Activated CD4-positive, CD25-positive, alpha-beta regulatory T cell (primary cell): ENCODE measurements at places on chromosomes 2 and 18.

- no peak for DNase-seq
Measured at GRCh38 chr18:23354625-23355024, 98.5 kb upstream of the RIOK3 start.

DNA sequence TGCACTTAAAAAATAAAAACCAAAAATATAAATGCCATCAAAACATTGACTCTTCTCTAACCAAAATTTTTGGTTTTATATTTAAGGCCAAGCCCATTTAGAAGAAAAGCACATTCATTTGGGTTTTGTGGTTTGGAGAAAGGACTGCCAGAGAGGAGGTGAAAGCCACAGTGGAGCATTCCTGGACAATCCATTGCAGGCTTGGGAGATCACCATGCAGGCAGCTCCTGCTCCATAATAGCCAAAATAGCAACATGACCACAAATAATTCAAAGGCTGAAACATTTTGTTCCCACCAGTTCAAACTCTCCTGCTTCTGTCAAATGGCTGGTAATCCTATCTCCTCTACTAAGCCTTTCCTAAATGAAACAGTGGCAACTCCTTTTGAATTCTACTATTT is 73.5 kb downstream of the GALNT3 start:
- DNase-seq = no peak

- no peak for DNase-seq
Measured at GRCh38 chr18:72470391-72470790, 73.8 kb downstream of the CBLN2 start.

GRCh38 chr2:37324786-37325624 is at the start of gene PRKD3:
PRKD3 (minus strand) TSS chr2:37324833; CDS start chr2:37316524, 8,309 bp downstream.
- no peak for DNase-seq

- DNase-seq = no peak
Measured at GRCh38 chr18:62101321-62101721, 85.5 kb downstream of the PIGN start.

- DNase-seq = no peak
Measured at GRCh38 chr2:133418021-133418420, 150.2 kb downstream of the NCKAP5 start.

- no peak for DNase-seq
Measured at GRCh38 chr2:159071190-159071915, 102.9 kb downstream of the TANC1 start.

- no peak for DNase-seq
Measured at GRCh38 chr2:171238946-171239345, 78.3 kb upstream of the TLK1 start.

GRCh38 chr2:46315103-46315890 is 18.1 kb downstream of the EPAS1 start:
- DNase-seq = no peak

DNA sequence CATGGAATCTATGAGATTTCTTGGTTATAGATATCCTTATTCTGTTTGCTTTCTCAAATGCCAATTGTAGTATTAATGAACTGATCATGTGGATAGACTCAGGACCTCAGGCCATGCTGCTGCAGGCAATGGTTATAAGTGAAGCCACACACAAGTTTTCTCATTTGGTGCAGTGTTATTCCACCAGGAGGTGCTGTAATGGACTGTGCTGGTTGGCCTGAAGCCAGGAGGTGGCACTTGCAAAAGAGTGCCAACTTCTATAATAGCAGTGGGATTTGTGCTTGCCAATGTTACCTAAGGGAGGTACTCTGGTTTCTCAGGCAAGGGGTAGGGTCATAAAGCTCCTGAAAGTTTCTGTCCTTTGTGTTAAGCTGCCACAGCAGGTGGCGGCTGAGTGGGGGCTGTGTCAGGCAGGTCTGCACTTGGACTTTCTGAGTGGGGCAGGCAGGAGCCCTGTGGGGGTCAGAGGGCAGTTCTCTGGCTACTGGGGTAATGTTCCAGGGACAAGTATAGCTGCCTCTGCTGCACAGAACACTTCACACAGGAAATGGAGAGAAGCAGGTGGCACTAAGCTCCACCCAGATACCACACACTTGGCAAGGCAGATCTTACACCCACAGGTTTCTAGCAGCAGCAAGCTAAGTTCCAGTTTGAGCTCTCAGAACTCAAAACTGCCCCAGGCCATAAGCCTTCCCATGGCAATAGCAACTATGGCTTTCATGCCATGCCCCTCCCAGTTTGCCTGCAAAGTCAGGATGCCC is 352.6 kb upstream of the CWC22 start:
- no peak for DNase-seq

DNA sequence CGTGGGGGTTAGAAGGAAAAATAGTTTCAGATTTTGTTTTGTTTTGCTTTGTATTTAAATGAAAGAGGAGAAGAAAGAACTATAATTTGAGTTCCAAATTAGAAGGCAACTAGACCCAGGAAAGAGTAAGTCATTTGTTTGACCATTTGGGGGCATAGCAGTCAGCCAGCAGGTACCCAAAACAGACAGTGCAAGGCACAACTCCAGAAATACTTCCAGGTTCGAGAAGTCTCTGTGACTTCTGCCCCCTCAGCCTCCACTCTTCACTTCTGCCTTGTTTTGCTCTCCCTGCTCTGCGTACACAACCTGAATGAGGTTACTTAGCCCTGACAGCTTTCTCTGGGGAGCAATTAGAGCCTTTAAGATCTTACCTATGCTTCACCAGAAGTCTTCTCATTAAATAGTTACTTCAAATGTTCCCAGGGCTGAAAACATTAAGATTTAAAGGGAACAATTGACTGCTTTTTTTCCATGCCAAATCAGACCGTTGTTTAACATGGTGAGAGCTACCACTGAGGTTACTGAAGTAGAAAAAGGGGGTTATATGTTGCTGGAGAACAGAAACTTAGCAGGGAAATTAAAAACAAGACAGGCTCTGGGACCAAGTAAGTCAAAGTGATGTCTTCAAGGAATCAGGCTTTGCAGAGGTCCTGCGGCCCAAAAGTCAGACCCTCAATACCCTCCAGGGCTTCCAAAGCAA is 216.9 kb downstream of the BCL11A start:
- DNase-seq = no peak

GRCh38 chr2:20034821-20035220 is 16.6 kb downstream of the LAPTM4A start:
- no peak for DNase-seq

GRCh38 chr18:58562146-58562998 is 66.5 kb downstream of the ALPK2 start:
- DNase-seq = no peak

GRCh38 chr2:178522950-178523595 is 42.8 kb downstream of the PLEKHA3 start:
- DNase-seq = peak; percentile 37
